ENCODE measurements at places on chromosomes 5 and 9.

- DNase-seq: no peak
Measured at GRCh38 chr9:34417734-34418133, 40.6 kb downstream of the FAM219A start.

GRCh38 chr9:92749071-92749933 lies 15.3 kb downstream of the BICD2 start:
- DNase-seq: no peak

GRCh38 chr5:79983618-79984017 lies 7.4 kb downstream of the MTX3 start:
- DNase-seq: no peak

- no peak for DNase-seq
Measured at GRCh38 chr5:67795781-67796477, 419.6 kb upstream of the PIK3R1 start.

DNA sequence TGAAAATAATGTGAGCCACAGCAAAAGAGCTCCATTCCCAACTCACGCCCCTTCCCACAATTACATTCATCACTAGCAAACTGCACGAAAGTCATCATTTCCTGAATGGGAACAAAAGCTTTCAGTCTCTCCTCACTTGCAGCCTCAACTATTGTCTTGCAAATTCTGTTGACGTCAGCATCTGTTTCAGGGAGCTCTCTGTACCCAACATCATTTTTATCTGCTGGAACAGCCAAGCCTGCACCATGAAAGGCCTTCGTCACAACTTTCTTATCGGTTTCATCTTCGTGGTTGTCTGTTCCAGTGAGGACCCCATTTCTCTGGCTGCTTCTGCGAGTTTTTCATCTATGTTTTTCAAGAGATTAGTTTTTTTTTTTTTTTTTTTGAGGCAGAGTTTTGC lies 14.3 kb upstream of the RNF130 start:
- DNase-seq: no peak

GRCh38 chr9:8673830-8674229 lies 874.3 kb upstream of the DMAC1 start:
- DNase-seq: no peak

GRCh38 chr5:73532195-73532594 lies 33.2 kb downstream of the ANKRA2 start:
- no peak for DNase-seq

GRCh38 chr5:102532123-102532522 lies 33.3 kb upstream of the SLCO6A1 start:
- no peak for DNase-seq

DNA sequence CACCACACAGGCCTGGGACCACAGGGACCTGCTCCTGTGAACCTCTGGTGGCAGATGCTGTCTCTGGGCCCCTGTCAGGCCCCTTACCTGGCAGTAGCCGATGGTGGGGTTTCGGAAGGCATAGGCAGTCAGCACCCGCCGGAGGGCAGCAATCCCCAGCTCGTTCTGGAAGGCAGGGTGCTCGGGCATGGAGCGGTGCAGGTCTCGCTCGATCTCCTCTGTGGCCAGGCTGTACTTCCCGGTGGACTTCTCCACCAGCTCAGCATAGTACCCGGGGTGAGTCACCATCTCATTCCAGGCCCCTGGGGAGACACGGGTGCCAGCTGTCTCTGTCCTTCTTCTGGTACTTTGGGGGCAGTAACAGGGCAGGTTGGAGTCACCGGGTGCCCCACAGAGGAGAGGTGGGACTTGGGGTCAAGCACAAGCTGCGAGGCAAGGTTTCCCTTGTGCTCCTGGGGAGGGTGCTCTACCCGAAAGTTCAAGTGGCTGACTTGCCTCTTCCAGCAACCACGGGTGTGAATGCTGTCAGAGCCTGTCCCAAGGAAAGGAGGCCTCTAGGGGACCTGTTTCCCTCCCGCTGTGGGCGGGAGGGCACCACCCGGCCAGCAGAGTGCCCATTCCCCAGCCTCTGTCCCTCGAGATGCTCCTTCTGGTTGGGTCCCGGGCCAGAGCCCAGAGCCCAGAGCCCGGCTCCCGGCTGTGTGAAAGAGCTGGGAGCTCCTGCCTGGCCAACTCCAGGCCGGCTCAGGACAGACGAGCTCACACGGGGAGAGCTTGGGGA lies 19.8 kb upstream of the MRNIP start:
- no peak for DNase-seq
